Mesenchymal stem cell (in vitro differentiated cells and primary cell): ENCODE measurements at places on chromosomes 7 and 10.

GRCh38 chr10:80491251-80492102 is 37.4 kb downstream of the TSPAN14 start:
- no peak for DNase-seq

DNA sequence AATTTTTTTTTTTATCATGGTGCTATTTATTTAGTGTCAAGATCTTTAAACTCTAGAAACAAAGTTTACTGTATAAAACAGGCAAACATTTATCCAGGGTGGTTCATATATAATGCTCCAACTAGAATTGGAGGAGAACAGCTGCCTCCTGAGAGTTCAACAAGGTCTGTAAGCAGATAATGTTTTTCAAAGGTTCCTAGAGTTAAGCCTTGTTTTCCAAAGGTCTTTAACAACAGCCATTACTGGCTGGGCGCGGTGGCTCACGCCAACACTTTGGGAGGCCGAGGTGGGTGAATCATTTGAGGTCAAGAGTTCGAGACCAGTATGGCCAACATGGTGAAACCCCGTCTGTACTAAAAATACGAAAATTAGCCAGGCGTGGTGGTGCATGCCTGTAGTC is 316.7 kb downstream of the CCDC3 start:
- DNase-seq: no peak

DNA sequence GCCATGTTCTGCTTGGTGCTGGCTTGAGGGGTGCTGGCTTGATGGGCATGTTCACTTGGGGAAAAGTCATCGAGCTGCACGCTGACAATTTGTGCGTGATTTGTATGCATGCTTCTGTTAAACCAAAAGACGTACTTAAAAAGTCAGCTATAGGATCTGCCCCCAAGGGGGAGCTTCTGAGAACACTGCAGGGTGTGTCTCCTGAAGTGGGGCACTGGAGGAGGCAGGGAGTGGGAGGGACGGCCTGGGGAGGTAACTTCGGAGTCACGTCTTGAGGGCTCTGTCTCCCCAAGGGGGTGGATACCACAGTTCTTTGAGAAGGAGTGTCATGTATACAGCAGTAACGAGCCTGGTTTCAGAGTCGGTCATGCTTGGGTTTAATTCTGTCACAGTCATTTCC is 406.5 kb downstream of the PLXNA4 start:
- no peak for DNase-seq

DNA sequence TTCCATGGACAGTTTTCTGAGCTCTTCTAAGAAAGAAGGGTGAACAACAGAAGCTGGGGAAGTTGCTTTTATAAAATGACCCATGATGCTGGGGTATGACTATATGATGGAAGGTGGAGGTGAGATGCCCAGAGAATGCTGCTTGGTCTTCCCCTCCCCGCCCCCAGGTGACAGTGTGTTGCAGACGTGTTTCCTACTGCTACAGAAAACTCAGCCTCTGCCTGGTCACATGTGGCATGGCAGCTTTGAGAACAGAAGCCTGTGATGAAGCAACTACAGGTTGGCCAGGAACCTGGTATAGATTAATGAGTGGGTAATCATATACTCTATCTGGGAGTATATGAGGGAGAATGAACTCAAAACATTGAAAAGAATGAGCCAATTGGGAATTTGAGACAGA is 67.1 kb downstream of the MTURN start:
- no peak for DNase-seq

DNA sequence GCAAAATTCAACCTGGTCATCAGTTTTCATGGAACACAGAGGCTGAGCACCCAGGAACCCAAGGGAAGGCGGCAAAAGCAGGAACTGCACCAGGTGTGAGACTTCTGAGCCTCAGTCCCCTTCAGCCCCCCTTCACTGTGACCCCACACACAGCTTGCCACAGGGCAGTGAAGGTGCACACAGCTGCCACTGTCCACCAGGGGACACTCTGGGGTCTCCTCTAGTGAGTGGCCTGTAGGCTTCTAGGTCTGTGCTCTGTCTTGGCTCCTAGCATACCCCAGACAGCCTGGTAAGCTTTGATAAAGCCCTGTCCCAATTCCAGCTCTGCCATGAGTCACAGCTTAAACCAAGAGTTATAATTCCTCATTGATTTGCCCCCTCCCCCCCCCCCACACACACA is 12.1 kb downstream of the KCNH2 start:
- DNase-seq: peak; percentile 22

GRCh38 chr10:5526691-5527331 is 2.0 kb downstream of the CALML3 start:
- DNase-seq: no peak

GRCh38 chr7:158365267-158365666 is 222.4 kb downstream of the PTPRN2 start:
- no peak for DNase-seq
